ENCODE measurements at places on chromosomes 11 and 22.

DNA sequence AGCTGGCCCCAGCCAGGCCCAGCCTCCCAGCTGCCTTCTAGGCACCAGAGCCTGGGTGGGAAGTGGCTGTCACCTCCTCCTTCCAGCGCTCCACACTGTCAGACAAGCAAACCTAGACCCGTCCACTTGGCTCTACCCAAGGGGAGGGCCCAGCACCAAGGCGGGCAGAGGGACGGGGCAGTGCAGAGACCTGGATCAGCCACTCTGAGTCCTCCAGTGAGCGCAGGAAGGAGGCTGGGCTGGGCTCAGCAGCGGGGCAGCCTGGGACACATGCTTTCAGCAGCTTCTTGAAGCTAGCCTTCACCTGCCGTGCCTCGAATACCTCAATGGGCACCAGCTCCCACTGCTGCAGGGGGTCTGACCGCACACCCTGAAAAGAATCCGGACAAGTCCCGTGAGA, 18.8 kb downstream of the SBF1 start:
- no peak for DNase-seq

DNA sequence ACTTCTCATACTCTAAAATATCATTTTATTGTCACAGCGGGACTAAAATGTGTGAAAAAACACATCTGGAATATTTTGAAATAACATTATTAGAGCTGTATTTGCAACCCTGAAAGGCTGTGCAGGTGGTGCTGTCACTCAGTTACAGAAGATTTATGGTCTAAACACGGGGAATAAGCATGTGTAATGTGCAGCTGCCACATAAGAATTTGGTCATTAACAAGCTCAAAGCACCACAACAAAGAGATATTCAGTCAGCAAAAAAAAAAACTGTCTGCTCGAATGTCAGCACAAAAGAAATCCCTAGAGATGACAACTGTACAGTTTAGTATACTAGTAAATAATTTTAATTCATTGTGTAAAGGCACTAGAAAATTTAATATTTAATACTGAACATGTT, 31.3 kb downstream of the TMEM123 start:
- DNase-seq, result no peak

- DNase-seq, result peak; percentile 96
Observed at GRCh38 chr11:10304495-10305261, at the start of gene ADM. TSS of gene ADM (plus strand) at chr11:10305073. CDS start at chr11:10305701, 628 bp downstream.

DNA sequence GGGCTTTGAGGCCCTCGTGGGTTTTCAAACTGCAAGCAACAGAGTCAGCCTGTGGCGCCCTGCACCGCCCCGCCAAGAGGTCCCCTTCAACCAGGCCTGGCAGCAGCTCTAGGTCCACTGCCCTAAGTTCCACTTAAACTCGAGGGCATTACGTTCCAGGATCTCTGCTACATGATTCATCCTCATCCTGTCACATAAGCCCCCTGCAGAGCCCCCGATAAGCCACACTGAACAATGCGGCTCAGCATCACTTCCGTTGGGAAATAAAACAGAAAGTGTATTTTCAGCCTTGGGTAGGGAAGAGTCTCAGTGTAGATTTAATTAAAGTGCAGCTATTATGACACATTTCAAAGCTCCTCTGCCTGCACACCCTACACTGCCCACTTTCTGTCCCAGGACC, 24.6 kb downstream of the SULT4A1 start:
- no peak for DNase-seq

- no peak for DNase-seq
Observed at GRCh38 chr11:95088946-95089619, 563 bp upstream of the ENDOD1 start.

- no peak for DNase-seq
Observed at GRCh38 chr11:74208507-74208906, 37.4 kb downstream of the PPME1 start.

DNA sequence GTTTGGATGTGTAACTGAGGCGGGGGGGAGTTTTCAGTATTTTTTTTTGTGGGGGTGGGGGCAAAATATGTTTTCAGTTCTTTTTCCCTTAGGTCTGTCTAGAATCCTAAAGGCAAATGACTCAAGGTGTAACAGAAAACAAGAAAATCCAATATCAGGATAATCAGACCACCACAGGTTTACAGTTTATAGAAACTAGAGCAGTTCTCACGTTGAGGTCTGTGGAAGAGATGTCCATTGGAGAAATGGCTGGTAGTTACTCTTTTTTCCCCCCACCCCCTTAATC, 2.3 kb downstream of the MALAT1 start:
- DNase-seq, result peak; percentile 33

- DNase-seq, result no peak
Observed at GRCh38 chr11:128456566-128457268, 130.6 kb downstream of the ETS1 start.

DNA sequence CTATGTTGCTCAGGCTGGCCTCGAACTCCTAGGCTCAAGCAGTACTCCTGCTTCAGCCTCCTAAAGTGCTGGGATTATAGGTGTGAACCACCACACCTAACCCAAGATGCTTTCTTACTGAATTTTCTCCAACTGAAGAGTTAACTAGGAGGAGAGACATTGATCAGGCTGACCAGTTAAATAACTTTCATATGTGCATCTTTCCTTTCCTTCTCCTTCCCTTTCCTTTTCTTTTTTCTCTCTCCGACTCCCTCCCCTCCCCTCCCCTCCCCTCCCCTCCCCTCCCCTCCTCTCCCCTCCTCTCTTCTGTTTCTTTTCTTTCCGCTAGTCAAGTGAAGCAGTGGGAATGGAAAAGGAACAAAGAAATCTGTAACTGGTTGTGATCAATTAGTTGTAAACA, 26.7 kb downstream of the XRCC6 start:
- DNase-seq, result no peak

DNA sequence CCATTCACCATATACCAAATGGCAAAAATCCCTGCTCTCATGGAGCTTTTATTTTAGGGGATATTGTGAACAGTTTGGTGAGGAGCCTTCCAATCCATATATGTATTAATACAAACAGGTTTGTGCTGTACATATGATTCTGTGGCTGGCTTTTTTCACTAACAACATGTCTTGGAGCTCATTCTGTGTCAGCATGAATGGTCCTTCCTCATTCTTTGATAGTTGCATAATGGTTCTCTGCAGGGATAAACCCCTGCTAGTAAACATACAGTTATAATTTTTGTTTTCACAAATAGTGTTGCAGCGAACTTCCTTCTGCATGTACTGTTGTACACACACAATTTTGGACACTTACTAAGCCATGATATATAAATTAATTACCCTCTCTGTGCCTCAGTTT, 8.3 kb downstream of the PRR5L start:
- no peak for DNase-seq

GRCh38 chr22:25406510-25407210, 157.8 kb upstream of the GRK3 start:
- no peak for DNase-seq

- no peak for DNase-seq
Observed at GRCh38 chr11:10651656-10652361, 41.7 kb downstream of the IRAG1 start.

GRCh38 chr11:25961539-25961938, 370.4 kb upstream of the ANO3 start:
- DNase-seq, result no peak

DNA sequence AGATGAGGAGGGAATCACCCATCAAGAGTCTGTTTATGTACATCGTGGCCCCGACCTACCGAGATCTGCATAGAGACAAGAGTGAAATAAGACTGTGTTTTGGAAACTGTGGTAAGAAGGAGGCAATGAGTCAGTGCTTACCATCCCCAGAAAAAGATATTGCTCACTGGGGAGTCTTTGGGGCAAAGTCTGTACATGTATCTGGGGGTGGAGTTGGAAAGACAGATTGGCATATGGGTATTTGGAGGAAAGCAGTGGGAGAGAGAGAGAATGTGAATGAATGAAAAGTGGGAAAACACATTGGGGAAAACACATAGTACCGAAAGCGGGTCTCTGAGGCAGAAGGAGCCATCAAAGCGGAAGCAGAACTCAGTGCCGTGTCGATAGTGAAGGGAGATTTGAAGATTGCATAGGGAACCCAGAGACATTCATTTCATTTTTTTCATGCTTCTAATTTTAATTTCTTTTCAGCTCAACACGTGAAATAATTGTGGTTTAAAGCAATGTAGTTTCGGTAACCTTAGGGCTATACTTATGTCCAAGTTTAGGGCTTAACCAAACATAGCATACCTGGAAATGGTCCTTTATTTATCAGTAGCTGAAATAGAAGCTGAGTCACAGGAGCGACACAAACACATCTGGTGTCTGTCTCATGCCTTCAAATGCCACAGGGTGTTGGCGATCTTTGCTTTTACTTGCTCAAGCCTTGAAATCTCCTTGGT, 98.6 kb upstream of the CD44 start:
- no peak for DNase-seq

GRCh38 chr11:74139151-74139918, 31.5 kb downstream of the C2CD3 start:
- DNase-seq, result peak; percentile 63

DNA sequence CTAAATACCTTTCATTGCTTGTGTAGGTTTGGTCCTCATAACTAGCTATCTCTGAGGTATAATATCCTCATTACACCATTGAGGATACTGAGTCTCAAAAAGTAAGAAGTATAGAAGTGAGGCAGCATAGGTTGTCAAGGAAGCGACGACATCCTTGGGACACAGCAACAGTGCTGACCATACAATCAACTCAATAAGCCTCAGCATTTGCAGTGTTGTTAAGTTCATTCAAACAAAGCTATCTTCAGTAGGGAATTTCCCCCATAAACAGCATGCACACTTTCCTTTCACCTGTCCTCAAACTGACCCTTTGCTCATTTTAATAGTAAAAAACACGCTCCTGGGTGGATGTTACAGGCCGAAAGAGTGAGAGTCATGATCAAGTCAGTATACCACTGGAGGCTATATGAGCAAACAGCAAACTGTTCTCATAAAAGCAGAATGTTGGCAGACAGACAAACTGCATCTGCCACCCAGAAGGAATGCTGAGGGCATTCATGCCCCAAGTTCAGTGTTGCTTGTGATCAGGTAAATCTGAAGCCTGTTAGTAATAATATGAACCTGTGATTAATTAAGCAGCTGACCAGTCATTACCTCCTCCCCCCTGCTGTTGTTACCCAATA, 756.2 kb upstream of the TENM4 start:
- DNase-seq, result no peak

- DNase-seq, result no peak
Observed at GRCh38 chr11:8233691-8234424, 29.8 kb downstream of the LMO1 start.

DNA sequence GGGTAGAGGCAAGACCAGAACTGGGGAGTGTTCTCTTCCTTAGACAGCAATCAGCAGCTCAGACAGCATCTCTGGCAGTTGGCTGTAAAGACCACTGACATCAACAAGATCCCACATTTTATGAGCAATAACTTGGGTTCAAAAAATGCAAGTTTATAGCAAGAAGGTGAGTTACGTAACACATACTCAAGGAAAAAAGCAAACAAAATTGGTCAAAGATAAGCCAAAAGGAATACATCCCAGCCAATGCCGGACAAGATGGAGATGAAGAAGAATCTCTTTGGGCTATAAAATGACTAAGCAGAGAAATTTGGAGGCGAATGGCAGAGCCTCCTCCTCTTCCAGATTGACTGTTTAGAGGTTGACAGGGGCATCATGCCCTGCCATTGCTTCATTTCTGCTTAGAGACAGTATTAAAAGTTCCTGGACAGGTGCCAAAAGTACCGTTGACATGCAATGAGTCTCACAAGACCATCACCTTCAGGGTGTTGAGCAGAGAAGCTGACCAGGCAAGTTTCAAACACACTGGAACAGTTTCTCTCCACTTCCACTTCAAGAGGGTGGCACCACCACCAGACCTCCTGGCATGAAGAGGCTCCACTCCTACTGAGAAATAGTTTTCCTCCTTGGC, 55.9 kb downstream of the ENDOD1 start:
- no peak for DNase-seq

DNA sequence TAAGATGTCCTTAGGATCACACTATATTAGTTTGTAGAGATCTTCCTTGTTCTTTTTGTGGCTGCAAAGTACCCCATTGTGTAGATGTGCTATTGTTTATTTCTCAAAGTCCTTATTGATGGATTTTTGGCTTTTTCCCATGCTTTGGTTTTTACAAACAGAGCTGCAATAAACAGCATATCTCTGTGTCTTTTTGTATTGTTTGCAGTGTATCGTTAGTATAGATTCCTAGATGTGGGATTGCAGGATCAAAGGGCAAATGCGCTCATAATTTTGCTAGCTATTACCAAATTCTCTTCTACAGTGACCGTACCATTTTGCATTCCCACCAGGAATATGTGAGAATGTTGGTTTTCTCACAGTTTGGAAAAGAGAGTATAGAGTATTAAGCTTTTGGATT, 27.5 kb upstream of the FTH1 start:
- DNase-seq, result no peak

DNA sequence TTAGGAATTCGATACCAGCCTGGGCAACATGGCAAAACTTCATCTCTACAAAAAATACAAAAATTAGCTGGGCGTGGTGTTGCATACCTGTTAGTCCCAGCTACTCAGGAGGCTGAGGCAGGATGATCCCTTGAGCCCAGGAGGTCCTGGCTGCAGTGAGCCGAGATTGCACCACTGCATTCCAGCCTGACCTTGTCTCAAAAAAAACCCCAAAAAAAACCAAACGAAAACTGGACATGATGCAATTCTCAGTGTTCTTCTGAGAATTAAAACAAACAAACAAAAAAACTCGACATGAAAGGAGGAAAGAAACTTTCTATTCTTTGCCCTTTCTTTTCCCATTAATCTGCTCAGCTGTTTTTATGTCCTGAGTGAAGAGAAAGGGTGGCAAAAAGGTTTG, 7.4 kb downstream of the MED17 start:
- no peak for DNase-seq

GRCh38 chr11:14554959-14555358, 34.8 kb upstream of the PSMA1 start:
- no peak for DNase-seq

- no peak for DNase-seq
Observed at GRCh38 chr11:60084631-60085273, 3.7 kb upstream of the MS4A2 start.

DNA sequence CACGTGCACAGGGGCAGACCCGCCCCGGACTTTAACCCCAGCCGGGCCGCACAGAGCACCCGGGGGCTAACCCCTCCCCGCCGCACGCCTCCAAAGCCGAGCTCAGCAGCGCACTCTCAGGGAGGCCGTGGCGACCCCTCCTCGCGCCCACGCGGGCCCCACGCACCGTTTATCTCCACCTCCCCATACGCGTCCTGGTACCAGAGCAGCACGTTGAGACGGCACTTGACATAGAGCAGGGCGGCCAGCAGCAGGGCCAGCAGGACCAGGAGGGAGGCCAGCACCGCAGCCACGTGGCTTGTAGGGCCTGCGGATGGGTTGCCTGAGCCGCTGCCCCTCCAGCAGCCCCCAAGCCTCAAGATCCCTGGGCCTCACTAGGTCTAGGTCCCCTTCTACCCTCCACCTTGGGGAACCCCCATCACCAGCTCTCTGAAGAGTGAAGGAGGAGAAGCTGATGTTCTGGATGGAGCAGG, 7.1 kb downstream of the SIGIRR start:
- DNase-seq, result no peak

- DNase-seq, result no peak
Observed at GRCh38 chr11:67400251-67400941, 1.3 kb downstream of the PPP1CA start.

Measured in HS-27A (cell line).